Psoas muscle (tissue), 8 donors: ENCODE measurements at places on chromosomes 12 and 14.
A peak's percentile ranks its signal among the peaks of the same experiment; 100 is the strongest.

- no peak for DNase-seq
These were observed 42.4 kb upstream of the SGPP1 start for GRCh38 chr14:63770187-63770807.

DNA sequence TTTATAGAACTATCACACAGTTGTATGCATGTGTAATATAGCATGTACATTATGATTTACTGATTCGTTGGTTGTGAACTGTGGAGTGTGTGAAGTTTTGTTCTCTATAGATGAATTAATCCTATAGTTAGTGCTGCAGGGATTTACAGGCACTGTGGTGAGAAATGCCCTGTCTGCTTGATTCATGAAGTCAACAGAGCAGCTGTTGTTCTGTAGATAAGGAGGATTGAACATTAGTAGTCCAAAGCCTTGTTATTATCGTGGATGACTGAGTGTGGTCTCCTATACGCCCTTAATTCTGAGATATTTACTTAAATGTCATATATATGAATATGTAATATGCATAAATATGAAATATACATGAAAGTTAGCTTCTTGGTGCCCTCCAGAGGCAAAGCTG lies 98.3 kb downstream of the DNAH10 start:
- no peak for DNase-seq

- DNase-seq, result no peak
These were observed 106.2 kb downstream of the NCOR2 start for GRCh38 chr12:124461241-124461673.

DNA sequence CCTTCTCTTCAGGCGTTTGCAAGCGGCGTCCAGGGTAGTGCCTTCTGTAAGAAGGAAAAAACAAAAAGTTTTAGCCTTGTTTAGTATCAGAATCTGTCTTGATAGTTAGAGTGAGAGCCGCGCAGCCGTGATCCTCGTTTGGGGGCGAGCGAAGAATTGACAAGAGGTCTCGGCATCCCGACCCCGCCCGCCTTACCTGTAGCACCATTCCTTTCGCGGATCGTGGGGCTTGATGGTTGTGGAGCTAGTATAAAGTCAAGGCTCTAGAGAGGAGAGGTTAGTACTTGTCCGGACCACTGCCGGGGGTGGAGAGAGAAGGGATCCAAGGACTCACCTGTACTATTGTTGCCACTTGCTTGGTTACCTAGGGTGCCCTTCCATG lies 494 bp downstream of the TMTC3 start:
- peak; percentile 27 for DNase-seq

DNA sequence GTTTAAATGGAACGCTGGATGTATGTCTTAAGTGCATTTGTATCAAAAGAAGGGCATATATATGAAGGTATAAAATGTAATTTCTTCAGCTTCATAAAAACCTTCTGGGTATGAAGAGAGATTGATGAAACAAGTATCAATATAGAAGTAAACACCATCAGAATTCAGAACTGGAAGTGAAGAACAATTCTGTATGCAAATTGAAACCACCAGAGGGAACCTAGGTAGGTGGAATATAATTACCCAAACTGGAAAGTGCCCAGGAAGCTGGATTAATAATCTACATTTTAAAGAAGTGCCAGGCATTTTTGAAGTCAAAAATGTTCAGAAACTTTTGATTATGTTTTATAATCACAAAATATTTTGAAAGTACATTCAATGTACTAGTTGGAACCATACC lies 336.2 kb upstream of the GARIN6 start:
- no peak for DNase-seq

DNA sequence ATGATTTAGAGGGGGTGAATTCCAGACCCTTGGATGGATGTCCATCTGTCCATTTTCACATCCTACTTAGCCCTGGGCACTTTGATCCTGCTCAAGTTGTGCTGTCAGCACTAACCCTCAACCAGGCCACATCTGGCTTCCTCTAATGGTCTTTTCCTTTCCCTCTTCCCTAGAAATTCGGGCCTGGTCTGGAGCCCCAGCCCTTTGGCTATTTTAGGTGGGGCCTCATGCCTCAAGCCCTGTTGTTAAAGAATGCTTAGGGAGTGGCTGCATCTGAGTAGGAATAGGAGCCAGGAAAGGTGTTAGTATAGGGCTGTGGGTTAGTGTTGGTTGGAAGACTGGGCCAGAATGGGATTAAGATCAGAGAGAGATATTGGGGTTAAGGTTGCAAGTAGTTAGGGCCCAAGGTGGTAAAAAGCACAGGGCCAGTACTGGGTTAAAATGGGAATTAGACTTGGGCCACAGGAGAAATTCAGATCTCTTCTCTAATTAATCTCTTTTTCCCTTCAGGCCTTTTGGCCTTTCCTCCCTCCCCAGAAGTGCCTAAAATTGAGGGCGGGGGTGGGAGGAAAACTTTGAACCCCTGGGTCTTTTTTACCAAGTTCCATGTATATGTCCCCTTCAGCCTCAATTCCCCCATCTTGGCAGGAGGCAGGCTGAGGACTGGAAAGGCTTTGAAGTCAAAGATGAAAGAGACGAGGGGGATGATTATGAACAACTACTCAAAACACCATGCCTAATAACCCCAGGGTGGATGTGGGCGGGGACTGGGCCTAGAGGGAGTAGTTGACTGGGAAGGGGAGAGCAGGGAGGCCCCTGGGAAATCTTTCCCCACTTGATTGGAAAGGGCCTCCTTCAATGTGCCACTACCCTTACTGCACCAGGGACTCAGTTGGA lies 4.0 kb upstream of the ZNF385A start:
- no peak for DNase-seq

DNA sequence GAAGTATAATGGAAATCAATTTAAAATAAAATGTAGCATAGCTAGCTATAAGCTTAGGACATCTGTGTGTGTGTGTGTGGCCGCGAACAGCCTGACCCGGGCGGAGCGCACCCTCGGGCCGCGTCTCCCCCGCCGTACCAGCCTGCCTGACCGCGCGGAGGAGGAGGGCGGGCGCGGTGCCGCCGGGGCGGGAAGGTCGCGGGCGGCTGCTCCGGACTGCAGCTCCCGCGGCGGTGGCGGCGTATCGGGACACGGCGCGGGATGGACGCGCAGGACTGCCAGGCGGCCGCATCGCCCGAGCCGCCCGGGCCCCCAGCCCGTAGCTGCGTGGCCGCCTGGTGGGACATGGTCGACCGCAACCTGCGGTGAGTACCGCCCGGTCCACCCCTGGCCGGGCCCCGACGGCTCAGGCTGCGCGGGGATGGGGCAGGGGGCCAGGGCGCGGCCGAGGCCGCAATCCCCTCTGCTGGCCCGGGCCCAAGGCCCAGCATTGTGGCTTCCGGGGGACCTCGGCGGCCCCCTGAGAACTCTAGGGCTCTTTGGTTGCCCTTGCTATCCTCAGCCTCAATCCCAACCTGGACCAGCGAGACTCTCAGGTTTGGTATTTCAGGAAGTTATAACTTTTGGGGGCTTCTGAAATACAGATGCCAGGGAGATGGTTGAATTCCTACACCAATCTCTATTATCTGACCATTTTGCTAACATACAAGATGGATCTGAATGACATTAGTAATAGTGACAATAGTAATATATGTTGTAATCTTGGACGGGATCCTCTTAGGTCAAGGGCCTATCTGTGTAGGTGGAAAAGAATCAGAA lies at the start of gene ABHD12B:
Gene ABHD12B, plus strand, starts transcription at position 140 of the 819 bp plus-strand sequence. Its CDS starts 122 bp downstream, at position 262.
- no peak for DNase-seq

DNA sequence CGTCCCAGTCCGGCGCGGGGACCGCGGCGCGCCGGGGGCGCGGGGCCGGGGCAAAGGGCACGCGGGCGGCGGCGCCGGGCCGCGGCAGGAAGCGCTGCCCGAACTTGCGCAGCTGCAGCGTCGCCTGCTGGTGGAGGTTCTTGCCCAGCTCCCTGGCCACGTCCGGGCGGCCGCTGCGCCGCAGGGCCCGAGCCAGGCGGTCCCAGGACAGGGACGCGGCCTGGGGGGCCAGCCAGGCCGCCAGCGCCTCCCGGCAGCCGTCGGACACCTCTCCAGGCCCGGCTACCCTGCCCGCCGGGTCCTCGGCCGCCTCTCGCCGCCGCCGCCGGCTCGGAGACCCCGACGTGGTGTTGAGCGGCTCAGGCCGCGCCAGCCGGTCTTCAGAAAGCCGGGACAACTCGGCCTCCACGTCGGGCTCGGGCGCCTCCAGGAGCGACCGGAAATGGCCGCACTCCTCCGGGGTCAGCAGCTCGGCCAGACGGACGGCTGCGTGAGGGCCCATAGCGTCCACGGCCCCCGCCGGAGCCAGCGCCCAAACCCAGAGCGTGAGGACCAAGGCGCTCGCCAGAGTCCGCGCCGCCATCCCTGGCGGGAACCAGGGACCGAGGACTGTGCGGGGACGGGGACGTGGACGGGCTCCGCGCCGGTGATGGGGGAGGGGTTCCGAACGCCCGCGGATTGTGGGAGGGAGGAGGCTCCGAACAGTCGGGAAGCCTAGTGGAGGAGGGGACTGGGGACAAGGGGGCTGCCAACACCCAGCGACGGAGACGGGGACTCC lies 34.0 kb downstream of the FIGNL2 start:
- DNase-seq, result peak; percentile 77

DNA sequence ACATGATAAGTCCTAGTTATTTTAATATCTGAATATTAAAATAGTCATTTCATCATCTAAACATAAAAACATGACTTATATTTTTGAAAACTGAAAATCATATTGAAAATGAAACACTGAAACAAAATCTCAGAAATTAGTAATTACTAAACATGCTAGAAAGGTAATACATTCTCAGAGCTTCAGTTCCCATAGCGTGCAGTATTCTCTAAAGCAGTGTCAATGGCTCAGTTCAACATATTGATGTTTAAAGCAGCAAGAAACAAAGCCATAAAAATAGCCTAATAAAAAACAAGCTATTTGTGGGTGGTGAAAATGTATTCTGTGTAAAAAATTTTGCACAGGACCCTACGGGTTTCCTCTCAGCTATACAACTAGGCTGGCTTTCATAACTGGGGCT lies 1337.4 kb downstream of the FSCB start:
- no peak for DNase-seq

DNA sequence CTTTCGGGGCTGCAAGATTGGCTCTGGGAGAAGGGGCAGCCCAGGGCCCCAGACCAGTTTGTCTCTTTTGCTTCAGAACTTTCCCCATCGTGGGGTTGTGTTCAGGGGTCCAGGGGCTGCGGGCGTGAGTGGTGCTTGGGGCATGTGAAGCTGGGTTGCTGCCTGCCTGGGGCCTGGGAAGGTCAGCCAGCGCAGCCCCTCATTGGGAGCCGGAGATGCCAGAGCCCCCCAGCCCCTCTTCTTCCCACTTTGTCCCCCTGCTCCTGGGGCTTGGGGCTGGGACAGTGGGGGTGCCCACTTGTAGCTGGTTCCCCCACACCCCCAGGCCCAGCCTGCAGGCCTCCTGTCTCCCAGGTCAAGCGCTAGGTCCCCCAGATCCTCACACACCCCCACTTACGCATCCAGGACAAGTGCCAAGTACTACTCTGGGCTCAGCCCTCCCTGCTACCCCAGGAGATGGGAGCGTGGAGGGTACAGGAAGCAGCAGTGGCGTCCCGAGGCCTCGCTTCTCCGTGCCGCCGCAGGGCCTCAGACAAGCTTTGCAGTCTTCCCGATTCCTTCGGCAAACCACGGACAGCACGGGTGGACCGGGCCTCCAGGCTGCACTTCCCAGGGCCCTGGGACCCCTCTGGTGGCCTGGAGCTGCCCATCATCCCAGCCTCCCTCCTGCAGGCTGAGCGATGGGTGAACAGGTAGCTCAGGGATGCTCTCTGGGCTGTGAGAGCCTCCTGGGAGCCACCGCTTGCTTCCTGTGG lies 41.5 kb downstream of the PACS2 start:
- no peak for DNase-seq

DNA sequence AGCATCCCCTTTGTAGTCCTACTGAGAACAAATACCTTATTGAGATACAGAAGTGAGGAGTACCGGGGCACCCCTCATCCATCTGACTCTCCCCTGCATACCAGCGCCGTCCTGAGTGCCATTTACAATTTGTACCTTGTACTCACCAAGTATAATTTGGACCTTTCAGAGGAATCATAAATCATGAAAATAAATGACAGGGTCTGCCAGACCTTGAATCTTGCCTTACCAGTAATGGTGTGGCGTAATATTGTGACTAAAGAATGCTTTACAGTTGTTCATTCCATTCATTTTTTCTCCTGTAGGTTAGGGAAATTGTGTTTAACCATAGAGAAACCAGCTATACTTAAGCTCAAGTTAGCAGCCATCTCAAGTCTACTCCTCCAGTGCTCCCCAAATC lies 243.7 kb upstream of the RGS6 start:
- DNase-seq, result no peak

- no peak for DNase-seq
These were observed 20.5 kb upstream of the SLC5A8 start for GRCh38 chr12:101230547-101230946.

DNA sequence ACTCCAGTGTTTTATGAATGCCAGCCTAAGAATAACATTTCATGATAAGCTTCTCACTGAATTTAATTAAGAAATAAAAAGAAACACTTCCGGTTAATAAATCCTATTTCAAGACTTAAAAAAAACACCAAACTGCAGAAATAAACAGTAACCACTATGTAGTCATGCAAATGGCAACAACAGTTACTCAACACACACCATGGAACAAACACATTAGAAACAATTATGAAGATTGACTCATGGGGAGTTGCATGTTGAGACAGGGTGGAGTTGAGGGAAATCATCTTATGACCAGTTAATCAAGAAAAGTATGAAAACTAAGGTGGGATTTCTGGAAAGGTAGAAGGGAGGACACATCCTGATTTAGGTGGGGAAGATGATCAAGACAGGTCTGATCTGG lies 52.7 kb downstream of the PLBD1 start:
- no peak for DNase-seq

GRCh38 chr14:74015963-74016362 lies 3.1 kb downstream of the ENTPD5 start:
- DNase-seq, result no peak

DNA sequence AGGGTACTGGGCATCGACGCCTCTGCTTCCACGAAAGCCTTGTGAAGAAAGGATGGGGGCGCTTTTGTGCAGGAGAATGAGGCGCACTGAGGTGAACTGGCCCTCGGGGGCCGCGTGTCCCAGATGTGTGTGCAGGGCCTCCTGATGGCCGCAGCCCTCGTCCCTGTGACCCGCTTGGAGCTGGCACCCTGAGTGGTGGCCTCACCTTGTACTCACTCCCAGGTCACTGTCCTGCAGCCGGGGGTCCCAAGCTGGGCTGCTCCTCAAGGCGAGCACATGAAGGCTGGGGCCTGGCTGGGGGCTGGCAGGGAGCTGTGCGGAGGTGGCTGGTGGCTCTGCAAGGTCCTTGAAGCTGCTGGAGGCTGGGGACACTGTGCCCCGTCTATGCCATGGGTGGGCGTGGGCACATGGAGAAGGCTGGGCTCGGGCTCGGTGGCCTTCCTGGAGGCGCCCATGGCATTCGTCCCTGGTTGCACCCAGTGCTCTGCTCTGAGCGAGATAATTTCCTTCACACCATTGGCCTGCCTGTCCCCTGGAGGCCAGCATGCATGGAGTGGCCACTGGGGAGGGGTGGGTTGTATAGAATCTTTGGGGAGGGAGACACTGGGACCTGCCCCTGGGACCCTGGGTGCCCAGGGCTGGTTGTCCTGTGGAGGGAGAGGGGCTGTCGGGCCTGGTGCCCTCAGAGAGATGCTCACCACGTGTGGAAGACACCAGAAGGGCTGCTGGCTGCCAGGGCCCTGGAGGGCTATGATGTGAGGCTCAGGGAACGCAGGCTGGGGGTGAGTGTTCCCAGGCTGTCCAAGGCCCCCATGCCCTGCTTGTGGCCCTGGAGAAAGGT lies 79.3 kb downstream of the TMEM121 start:
- DNase-seq, result peak; percentile 28
